Adrenal gland (tissue), 19 donors: ENCODE measurements at places on chromosomes 7 and 10. TPM values are rescaled to one million over a fixed set of nuclear protein-coding genes. Genes with fewer than 3 reads are reported as not detected.

DNA sequence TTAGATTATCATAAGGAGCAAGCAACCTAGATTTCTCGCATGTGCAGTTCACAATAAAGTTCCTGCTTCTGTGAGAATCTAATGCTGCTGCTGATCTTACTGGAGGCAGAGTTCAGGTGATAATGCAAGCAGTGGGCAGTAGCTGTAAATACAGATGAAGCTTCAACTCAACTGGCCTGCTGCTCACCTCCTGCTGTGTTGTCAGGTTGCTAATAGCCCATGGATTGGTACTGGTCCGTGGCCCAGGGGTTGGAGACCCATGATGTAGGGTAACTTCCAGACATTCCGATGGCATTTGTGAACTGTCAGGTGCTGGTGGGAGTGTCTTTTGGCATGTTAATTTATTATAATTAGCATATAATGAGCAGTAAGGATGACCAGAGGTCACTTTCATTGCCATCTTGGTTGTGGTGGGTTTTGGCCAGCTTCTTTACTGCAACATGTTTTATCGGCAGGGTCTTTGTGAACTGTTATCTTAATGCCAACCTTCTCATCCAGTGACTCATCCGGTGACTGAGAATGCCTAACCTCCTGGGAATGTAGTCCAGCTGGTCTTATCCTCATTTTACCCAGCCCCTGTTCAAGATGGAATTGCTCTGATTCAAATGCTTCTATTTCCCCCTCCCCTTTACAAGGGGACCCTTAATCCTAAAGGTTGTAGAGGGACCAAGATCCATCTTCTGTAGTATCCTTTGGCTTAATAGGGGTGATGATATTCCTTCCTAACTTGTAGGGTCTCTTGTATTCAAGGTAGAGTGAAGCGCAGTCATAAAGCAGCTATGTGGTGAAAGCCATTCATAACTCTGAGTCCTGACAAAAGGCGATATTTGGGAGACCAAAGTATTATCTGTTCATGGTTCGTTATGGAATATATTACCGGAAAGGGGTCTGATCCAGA is 165.8 kb downstream of the CCSER2 start:
- H3K4me1 ChIP-seq = peaks cover 6% of the 10 kb centered on the region
- no peaks in the 10 kb centered on the region for H3K36me3 ChIP-seq
- no peak for DNase-seq

DNA sequence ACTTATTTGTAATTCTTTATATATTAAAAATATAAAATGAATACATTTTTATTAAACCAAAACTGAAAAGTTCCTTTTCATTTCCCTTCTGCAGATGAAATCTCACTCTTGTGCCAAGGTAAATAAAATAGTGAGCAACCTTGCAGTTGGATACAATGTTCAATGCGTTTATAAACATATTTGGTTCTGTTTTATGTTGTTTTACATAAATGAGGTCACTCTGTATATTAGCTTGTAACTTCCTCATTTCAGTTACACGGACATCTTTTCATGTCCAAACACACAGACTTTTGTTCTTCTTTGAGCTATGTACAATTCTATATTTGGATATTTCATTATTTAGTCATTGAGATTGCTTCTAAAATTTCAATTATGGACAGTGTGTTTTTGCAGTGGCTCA is 107.7 kb downstream of the BBS9 start:
- H3K27me3 ChIP-seq = no peaks in the 10 kb centered on the region
- no peak for DNase-seq
- H3K4me3 ChIP-seq = no peak overlapping the region
- no peaks in the 10 kb centered on the region for H3K4me1 ChIP-seq
- no peak overlapping the region for H3K27ac ChIP-seq

LRRTM3 gene
- 4.1 TPM for total RNA-seq

CALML3 gene
- total RNA-seq = not detected

GRCh38 chr10:124596962-124597845 is 135.6 kb downstream of the LHPP start:
- H3K4me3 ChIP-seq = no peak overlapping the region
- no peaks in the 10 kb centered on the region for H3K27me3 ChIP-seq
- H3K27ac ChIP-seq = no peak overlapping the region

HYAL4 gene
- total RNA-seq = not detected

DNA sequence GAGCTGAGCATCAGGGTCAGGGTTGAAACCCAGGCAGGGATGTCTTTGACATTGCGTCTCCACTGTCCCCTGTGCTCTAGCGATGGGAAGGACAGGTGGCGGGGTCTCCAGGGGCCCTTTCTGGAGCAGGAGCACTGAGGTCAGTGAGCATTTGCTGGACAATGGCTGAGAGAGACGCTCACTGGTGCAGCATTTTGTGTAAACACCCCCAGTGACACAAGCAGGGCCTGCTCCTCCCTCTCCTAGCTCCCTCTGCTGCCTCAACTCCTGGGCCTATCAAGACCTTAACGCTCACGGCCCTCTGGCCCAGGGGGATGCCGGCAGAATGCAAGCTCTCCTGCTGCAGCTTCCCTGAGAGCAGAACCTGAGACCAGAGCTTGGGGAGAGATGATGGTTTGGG is 17.4 kb upstream of the INMT start:
- peaks cover 5% of the 10 kb centered on the region for H3K27me3 ChIP-seq
- no peak overlapping the region for H3K4me3 ChIP-seq
- no peaks in the 10 kb centered on the region for H3K36me3 ChIP-seq

- no peak overlapping the region for H3K27ac ChIP-seq
- H3K27me3 ChIP-seq = no peaks in the 10 kb centered on the region
- H3K4me3 ChIP-seq = no peak overlapping the region
- H3K36me3 ChIP-seq = no peaks in the 10 kb centered on the region
Measured at GRCh38 chr10:112988839-112989406, 38.9 kb downstream of the TCF7L2 start.

DNA sequence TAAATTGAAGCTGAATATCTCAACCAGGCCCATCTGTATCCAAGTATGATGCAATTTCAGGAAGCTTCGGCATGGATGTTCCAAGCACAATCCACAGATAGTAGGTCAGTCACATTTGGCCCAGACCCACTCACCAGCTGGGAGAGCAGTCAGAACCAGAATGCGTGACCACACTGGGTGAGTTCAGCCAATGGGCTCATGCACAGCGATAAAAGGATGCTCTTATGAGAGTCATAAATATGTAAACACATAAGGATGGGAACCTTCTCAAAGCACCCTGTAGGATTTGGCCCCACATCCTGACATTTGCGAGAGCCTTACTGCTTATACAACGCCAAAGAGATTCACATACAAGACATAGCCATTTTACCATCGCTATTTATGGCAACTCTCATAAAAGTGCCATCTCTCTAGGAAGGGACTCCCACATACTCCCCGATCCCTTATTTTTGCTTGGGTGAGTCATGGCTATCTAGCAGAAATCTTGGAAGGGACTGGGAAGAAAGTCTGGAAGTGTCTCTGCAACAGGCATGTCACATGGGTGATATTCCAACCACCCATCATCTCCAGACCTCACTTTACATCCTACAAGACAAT is 3.0 kb downstream of the AFAP1L2 start:
- no peak overlapping the region for H3K4me3 ChIP-seq
- no peak overlapping the region for H3K27ac ChIP-seq
- H3K36me3 ChIP-seq = no peaks in the 10 kb centered on the region
- H3K4me1 ChIP-seq = peaks cover 20% of the 10 kb centered on the region

GRCh38 chr7:156082048-156083040 is 270.1 kb upstream of the SHH start:
- H3K4me3 ChIP-seq = no peak overlapping the region
- no peaks in the 10 kb centered on the region for H3K36me3 ChIP-seq
- peaks cover 13% of the 10 kb centered on the region for H3K4me1 ChIP-seq
- no peak for DNase-seq
- no peak overlapping the region for H3K27ac ChIP-seq
